Mononuclear cell (primary cell): ENCODE measurements at places on chromosomes 4 and X. TPM values are rescaled to one million over a fixed set of nuclear protein-coding genes. Genes with fewer than 3 reads are reported as not detected.

The PRDM8 gene
- total RNA-seq, result 4.8 TPM

The APLN gene
- not detected for total RNA-seq

The SH2D1A gene
- 34.2 TPM for total RNA-seq

The RHOXF2B gene
- under 0.01 TPM for total RNA-seq

The FAM47C gene
- not detected for total RNA-seq

The CNGA1 gene
- total RNA-seq, result not detected

The NEXMIF gene
- total RNA-seq, result 1.6 TPM

The CLDN22 gene
- total RNA-seq, result not detected

The FAT4 gene
- 0.52 TPM for total RNA-seq

The UGT2B7 gene
- not detected for total RNA-seq

The GATA1 gene
- total RNA-seq, result 1.6 TPM

The SULT1B1 gene
- total RNA-seq, result 8.1 TPM

The MAGEA10 gene
- total RNA-seq, result not detected

The OTC gene
- total RNA-seq, result not detected

The DCAF8L2 gene
- total RNA-seq, result 0.10 TPM
